ENCODE measurements at places on chromosomes 2 and 18. TPM values are rescaled to one million over a fixed set of nuclear protein-coding genes. Genes with fewer than 3 reads are reported as not detected.

- peaks cover 69% of the 10 kb centered on the region for H3K4me1 ChIP-seq
- DNase-seq = peak; percentile 12
- peak overlapping the region; percentile 57 for H3K4me3 ChIP-seq
- no peaks in the 10 kb centered on the region for H3K36me3 ChIP-seq
Observed at GRCh38 chr2:63055226-63056106, 4.8 kb downstream of the OTX1 start.

GRCh38 chr2:24613154-24613814 is 122.2 kb downstream of the NCOA1 start:
- H3K36me3 ChIP-seq = peaks cover 19% of the 10 kb centered on the region
- peaks cover 11% of the 10 kb centered on the region for H3K4me1 ChIP-seq
- no peak overlapping the region for H3K4me3 ChIP-seq
- no peaks in the 10 kb centered on the region for H3K27me3 ChIP-seq
- peak; percentile 25 for DNase-seq

DNA sequence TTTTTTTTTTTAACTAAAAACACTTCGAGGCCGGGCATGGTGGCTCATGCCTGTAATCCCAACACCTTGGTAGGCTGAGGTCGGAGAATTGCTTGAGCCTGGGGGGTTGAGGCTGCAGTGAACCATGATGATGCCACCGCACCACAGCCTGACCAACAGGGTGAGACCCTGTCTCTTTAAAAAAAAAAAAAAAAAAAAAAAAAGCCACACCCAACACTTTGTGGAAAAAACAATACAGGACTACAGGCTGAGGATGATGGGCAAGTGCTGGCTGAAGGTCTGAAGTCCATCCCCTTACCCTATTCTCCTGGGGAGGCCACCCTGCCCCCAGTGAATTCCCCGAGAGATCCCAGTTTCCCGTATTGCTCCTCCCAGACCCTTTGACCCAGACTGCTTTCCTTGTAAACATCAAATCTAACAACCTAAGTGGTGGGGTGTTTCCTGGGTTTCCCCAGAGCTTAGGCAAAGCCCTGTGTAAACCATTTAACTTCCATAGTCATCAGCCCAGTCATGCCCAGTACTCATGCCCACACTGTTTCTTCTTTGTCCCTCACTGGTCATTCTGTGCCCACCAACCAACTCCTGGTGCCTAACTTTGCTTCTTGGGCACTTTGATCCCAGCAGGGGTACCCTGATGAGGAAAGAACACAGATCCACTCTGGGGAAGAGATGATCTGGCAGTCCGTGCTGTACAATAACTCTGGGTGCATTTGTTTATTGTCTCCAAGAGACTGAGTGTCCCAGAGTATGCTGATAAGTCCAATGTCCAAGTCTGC is 5.8 kb upstream of the TMEM37 start:
- no peak for DNase-seq
- H3K4me1 ChIP-seq = no peaks in the 10 kb centered on the region
- H3K36me3 ChIP-seq = no peaks in the 10 kb centered on the region
- peaks cover 48% of the 10 kb centered on the region for H3K27me3 ChIP-seq

- H3K27me3 ChIP-seq = no peaks in the 10 kb centered on the region
- peaks cover 6% of the 10 kb centered on the region for H3K4me1 ChIP-seq
- H3K27ac ChIP-seq = no peak overlapping the region
- no peak for DNase-seq
Observed at GRCh38 chr2:112683550-112684414, 37.0 kb upstream of the NT5DC4 start.

GRCh38 chr2:129918604-129919003 is 60.9 kb upstream of the RAB6C start:
- H3K36me3 ChIP-seq = peaks cover 5% of the 10 kb centered on the region
- DNase-seq = no peak
- no peak overlapping the region for H3K4me3 ChIP-seq
- peaks cover 9% of the 10 kb centered on the region for H3K27me3 ChIP-seq
- H3K27ac ChIP-seq = no peak overlapping the region
- peaks cover under 1% of the 10 kb centered on the region for H3K4me1 ChIP-seq

CFAP221 gene
- not detected for total RNA-seq

SPDYA gene
- 1.8 TPM for total RNA-seq

LBX2 gene
- total RNA-seq = 0.31 TPM

CKAP2L gene
- 49.2 TPM for total RNA-seq

TMEM37 gene
- total RNA-seq = not detected

All from activated naive CD4-positive, alpha-beta T cell treated with anti-CD3 and anti-CD28 coated beads for 36 hours (primary cell).